ENCODE measurements at places on chromosomes 1 and 21.

- no peak for DNase-seq
Measured at GRCh38 chr1:238642231-238642630, 744.1 kb upstream of the CHRM3 start.

- DNase-seq, result no peak
Measured at GRCh38 chr1:178867670-178868069, 3.2 kb downstream of the ANGPTL1 start.

GRCh38 chr1:42765832-42766740 lies 742 bp downstream of the P3H1 start:
- no peak for DNase-seq

DNA sequence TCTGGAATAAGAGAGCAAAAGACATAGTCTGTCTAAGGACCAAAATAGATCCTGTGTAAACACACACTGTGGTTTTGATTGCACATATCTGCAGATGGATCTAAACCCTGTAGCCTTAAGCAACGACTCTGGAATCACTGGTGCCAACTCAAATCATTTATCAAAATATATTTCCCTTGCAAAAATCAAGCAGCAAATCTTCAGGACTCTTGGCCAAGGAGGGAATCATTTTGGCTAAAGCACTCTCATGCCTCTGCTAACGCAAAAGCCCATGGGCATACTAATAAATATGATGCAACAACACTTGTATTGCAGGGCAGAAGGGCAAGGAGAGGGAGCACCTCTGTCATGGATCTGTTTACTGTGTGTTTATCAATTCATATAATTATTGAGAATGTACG lies 155.4 kb upstream of the DUSP10 start:
- no peak for DNase-seq

DNA sequence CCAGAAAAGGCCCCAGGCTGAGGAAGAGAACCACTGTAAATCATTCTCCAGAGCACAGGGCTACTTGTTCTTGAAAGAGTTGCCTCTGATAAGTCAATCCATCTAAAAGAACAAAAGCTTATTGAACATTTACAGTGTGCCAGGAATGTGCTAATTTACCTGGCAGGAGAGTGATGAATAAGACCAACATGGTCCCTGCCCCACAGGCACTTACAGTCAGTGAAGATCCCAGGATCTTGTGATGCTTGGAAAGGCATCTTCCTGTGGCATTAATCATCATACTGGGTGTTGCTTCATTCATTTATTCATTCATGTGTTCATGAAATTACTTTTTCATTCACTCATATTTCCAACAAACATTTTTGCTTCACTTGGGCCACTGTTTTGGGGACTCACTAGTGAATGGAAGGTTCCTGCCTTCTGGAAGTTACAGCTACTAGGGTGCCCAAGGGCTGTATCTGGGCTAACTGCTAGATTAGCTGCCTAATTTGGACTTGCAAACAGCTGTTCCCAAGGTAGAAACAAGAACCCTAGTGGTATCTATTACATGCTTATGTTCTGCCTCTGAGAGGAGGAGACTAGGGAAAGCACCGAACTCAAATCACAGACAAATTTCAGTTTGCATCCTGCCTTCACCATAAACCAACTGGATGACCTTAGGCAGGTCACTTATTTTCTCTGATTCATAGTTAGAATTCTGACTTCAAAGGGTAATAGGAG lies 133.5 kb downstream of the CLIC6 start:
- DNase-seq, result no peak

DNA sequence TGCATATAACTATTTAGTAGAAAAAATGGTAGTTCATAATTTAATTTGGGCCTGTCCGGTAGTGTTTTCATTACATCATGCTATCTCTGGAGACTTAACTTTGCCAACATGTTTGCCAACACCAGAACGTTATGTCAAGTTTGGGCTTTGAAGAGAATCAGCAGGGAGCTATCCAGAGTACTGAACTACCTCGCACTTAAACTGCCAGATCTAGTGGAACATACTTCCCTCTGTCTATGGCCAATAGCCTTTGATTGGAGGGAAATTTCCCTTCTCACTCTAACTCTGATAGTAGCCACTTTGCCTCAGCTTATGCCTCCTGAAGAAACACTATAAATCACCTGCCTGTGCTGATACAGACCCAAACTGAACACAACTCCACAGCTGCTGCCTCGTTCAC lies 10.0 kb downstream of the LRRC53 start:
- no peak for DNase-seq

DNA sequence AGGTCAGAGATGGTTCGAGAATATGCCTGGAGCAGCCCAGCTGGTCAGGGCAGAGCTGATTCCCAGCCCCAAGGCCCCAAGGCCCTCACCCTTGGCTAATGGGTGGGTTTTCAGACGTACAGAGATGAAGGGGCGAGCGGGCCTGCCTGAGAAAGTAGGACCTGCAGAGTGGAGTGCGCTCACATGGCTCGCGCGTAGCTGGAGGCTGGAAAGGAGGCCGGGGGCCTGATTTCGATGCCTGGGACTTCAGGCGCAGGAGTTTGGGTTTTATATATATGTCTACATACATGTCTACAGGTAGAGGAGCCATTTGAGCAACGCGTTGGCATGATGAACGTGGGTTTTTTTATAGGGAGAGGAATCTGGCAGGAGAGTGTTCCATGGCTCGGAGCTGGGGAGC lies 8.9 kb downstream of the COQ8A start:
- no peak for DNase-seq

- DNase-seq, result no peak
Measured at GRCh38 chr21:15329191-15329590, 264.4 kb upstream of the NRIP1 start.

- no peak for DNase-seq
Measured at GRCh38 chr1:158333405-158334155, 2.2 kb upstream of the CD1B start.

GRCh38 chr1:14848625-14849024 lies 250.1 kb downstream of the KAZN start:
- DNase-seq, result no peak

DNA sequence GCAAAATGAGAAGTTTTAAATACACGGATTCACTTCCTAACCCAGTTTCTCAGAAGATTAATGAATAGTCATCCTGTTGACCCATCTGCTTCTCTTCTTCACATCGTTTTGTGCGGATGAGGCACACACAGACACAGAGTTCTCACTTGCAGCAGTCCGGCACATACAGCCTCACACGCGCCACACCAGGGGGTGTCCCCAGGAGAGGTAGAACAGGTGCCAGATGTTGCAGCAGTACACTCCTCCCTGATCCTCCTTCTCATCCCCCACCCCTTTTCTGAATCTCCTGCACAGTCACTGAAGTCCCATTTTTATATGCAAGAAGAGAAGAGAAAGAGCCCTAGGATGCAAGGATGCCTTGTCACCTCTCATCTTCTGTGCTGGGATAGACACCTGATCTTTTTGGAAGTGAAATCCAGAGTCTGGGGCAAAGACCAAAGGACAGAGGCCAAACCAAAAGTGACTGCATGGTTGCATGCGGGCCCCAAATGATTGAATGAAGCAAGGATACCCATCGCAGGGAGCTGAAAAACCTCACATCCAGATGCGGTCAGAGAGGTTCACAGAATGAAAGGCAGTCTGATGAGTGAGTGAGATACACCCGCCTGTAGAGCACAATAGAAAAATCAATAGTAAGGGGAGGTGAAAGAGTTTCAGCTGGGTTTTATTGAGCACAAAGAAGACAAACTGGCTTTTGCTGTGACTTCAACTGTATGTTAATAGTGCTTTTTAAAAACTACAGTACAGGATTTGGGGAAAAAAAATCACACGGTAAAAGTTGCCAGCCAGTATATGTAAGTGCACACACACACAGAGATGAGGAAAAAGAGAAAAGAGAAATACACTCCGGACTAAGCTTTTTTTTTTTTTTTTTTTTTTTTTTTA lies 28.9 kb downstream of the PBX1 start:
- DNase-seq, result no peak

DNA sequence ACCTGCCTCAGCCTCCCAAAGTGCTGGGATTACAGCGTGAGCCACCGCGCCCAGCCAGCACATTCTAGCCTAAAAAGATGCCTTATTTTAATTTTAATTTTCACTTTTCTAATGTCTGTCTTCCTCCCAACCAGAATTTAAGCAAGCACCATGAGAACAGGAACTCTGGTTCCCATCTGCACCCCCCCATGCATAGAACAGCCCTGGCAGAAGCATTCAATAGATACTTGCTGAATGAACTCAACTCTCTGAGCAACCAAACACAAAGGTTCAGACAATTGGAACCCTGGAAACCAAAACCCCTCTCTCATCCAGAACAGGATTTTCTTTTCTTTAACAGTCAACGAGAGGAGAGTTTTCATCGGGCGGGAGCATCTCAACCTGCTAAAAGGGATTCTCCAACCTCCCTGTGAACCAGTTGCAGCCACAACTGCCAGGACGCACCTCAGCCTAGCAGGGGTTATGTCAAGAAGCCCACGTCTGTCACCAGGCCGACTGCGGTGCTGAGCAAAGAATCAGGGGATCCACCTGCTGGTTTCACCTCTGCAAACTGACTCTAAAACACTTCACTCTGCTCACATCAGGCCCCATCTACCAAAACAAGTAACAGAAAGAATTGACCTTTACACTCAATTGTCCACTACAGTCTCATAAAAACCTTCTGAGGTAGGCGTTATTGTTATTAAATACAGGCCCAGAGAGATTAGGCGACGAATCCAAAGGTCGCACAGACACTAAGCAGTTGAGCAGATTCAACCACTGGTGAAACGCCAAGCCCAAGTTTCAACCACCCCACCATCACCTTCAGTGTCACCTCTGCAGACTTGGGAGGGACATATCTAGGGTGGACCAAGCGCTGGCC lies 1.7 kb downstream of the KIAA2013 start:
- DNase-seq, result no peak

- no peak for DNase-seq
Measured at GRCh38 chr1:206540044-206540780, 32.9 kb downstream of the RASSF5 start.

DNA sequence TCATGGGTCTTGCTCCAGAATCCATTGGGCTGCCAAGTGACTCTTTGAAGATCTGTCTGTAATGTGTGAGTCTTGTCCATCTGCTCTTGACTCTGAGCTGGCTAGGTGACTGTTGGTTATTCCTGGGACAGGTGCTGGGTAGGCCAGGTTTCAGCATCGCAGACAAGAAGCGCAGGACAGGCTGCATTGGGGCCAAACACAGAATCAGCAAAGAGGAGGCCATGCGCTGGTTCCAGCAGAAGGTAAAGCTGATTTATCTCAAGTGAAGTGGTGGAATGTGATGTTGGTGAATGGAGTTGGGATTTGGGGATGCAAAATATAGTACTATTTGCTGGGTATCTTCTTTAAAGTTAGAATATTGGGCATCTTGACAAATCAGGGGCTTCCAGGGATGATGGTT lies 4.1 kb downstream of the RPL11 start:
- no peak for DNase-seq

GRCh38 chr1:220990427-220991339 lies 111.4 kb downstream of the HLX start:
- DNase-seq, result no peak

GRCh38 chr21:46100426-46100825 lies 2.5 kb downstream of the COL6A2 start:
- no peak for DNase-seq

DNA sequence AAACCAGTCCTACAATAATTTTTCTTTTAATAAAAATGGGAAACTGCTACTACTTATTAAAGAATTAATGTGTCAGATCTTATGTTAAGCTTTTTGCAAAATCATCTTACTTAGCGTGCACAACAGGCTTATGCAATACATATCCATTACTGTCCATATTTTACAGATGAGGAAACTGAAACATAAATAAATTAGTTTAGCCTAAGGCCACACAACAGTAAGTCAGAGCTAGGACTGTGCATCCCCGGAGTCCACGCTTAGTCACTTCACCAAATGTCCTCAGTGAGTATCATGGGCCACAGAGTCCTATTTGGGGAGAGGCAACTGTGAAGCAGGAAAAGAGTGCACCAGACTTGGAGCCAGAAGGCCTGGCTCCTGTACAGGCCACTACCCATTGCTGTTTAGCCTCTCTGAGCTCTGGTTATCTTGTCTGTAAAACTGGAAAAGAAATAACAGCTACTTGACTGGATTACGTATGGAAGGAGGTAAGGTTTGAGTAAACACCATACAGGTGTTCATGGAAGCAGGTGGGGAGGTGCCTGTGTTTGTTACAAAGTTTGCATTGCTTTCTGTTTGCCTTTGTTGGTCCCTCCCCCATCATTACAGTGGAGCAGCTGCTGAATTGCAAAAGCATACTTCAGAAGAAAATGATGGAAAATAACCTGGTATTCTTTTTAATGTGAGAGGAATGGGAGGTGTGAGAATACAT lies 192.8 kb downstream of the FCRL5 start:
- no peak for DNase-seq

- DNase-seq, result no peak
Measured at GRCh38 chr1:26285366-26286063, 5.6 kb downstream of the SH3BGRL3 start.

DNA sequence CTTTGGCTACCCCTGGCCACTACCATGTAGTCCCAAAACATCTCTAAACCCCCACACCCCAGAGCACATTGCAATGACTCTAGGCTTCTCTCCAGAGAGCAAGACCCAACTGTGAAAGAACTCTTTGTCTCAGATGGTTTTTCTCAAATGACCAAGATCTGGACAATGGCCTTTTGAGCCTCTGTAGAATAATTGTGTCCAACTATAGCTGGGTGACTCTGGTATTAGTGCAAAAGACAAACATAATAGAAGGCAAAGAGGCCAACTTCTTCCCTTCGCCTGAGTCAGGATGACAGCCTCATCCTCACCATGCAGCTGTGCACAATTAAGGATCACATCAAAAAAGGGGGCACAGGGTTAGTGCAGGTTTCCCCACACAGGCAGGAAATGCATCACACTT lies 139.6 kb downstream of the BRINP2 start:
- no peak for DNase-seq

- no peak for DNase-seq
Measured at GRCh38 chr21:30395731-30396130, at the start of gene KRTAP13-1. Gene KRTAP13-1 (plus strand): TSS chr21:30396031. CDS start chr21:30396087, 56 bp downstream.

DNA sequence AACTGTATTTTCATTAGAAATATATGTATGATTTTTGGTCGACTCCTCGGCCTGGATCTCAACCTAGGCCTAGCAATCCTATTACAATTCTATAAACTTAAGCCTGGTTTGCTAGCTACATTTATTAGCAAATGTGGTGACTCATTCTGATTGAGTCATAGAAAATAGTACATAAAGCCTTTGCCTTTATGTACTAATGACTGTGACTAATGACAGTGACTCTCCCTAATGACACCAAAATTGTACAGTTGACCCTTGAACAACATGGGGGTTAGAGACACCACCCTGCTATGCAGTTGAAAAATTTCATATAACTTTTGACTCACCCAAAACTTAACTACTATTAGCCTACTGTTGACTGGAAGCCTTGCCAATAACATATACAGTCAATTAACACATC lies 78.9 kb downstream of the CLEC20A start:
- DNase-seq, result no peak

DNA sequence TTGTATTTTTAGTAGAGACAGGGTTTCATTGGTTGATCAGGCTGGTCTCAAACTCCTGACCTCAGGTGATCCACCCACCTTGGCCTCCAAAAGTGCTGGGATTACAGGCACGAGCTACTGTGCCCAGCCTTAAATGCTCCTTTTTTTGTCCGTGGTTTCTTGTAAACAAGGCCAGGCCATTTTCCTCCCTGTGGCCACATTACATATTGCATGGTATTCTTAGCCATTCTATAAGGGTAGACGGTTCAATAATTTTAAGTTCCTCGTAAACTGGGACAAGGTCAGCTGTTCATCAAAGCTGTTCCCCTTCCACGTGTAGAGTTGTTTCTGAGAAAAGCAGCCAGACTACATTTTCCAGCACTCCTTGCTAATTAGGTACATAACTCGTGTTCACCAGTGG lies 10.3 kb upstream of the LUZP1 start:
- DNase-seq, result no peak

Measured in NCI-H1436 treated with DMSO at 0.1 percent for 48 hours (cell line).